Esophagus squamous epithelium (tissue), 5 donors: ENCODE measurements at places on chromosomes 5 and 9.

GRCh38 chr5:1551426-1552301 lies 27.9 kb upstream of the LPCAT1 start:
- no peak for DNase-seq

DNA sequence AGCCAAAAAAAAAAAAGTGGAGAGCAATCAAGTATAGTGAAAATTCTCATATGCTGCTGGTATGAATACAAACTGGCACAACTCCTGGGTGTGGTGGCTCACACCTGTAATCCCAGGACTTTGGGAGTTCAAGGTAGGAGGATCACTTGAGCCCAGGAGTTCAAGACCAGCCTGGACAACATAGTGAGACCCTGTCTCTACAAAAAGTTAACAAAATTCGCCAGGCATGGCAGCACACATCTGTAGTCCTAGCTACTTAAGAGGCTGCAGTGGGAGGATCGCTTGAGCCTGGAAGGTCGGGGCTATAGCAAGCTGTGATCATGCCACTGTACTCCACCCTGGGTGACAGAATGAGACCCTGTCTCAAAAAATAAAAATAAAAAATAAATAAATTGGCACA lies 51.7 kb downstream of the FNIP1 start:
- no peak for DNase-seq

GRCh38 chr5:11719888-11720481 lies 184.3 kb downstream of the CTNND2 start:
- no peak for DNase-seq

DNA sequence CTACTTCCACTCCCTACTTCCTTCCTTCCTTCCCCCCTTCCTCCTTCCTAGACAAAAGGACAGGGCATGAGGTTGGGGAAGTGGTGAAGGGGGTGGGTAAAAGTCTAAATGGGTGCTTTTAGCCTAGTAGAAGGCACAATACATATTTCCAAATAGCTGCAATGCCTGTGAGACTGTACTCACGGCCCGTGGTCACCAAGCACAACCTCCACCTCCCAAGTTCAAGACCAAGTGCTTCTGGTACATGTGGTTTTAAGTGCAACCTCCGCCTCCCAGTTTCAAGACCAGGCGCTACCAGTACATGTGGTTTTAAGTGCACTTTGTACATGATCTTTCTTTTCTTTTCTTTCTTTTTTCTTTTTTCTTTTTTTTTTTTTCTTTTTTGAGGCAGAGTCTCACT lies 14.5 kb upstream of the NTNG2 start:
- DNase-seq, result no peak

DNA sequence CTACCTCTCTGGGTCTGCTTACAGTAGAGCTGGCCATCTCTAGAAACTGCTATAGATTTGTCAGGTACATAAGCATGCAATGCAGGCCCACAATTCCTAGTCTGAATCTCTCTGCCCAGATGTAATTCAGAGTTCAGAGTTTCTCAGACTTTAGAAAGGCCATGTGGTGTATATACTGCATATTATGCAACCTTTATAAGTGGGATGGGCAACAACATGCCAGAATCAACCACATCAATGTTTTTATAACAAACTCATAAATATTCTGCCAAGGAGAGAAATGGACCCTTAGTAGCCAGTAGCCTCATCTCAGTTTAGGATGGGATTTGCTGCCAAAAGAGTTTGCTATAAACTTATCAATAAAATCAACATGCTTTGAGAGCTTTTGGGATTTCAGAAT lies 78.8 kb downstream of the SLC1A1 start:
- no peak for DNase-seq

DNA sequence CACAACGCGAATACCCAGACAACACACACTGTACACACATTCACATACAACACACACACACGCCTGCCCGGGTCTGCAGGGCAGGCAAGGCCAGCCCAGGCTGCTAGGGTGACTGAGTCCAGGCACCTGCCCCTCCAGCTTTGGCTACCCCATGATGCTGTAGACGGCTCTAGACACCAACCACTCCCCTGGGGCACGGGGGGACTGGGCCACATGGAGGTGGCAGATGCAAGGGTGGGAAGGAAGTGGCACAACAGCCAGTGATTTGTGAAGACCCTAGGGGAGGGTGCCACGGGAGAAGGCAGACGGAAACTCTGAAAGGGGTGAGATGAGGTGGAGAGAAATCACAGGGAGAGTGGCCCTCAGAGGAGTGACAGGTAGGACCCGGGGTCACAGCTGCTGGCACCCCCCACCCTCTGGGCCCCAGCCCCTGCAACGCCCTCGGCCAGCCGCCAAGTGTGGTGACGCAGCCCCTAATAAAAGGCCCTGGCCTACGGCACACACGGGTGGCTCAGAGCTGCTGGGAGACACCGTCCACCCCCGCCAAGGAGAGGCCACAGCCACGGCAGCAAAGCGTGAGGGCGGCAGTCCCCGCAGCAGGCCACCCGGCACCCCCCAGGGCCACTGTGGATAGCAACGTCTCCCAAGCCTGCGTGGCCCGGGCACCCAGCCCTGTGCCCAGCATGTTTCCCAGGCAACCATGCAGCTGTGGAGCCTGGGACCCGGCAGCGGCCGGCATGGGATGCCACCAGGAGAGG lies 6.6 kb upstream of the CCDC187 start:
- DNase-seq, result no peak

DNA sequence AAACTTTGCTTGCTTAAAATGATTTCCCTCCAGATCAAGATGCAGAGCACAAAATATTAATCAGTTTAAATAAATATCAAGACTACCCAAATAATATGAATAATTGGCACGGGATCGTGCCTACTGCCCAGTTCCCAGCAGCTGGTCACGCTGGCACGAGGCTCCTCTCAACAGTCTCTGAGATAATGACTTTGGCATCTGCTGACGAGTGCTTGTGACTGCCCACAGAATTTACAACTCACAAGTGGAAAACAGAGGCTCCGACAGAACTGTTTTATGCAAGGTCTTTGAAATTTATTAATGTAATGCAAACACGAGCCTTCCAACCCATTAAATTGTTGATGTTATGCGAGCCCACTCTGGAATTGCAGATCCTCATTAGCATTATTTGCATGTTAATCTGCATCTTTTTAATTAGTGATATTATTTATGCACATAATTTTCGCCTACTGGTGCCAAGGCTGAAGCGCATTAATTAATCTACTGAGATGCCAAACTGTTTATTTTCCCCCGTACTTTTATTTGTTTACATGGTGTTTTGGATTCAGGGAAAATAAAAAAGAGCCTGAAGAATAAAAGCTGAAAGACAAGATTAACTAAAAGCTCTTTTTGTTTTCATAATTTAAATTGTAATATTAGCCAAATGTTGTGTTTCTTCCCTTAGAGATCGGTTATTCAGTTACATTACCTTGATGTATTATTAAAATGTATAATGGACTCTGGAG lies 369.3 kb upstream of the IRX1 start:
- DNase-seq, result no peak

GRCh38 chr9:93037476-93037971 lies 21.0 kb upstream of the SUSD3 start:
- DNase-seq, result no peak

- no peak for DNase-seq
These were observed 111.3 kb downstream of the SSBP2 start for GRCh38 chr5:81639556-81639955.

- no peak for DNase-seq
These were observed 21.7 kb upstream of the NSD1 start for GRCh38 chr5:177111720-177112394.

GRCh38 chr5:4028384-4028783 lies 432.8 kb downstream of the IRX1 start:
- DNase-seq, result no peak

- no peak for DNase-seq
These were observed 504.5 kb downstream of the NR2F1-AS1 start for GRCh38 chr5:93076566-93076965.

- DNase-seq, result no peak
These were observed 110.9 kb upstream of the LPAR1 start for GRCh38 chr9:111149018-111149759.

- DNase-seq, result no peak
These were observed 100.2 kb downstream of the SLC25A46 start for GRCh38 chr5:110838961-110839360.

GRCh38 chr5:78591972-78592700 lies 56.4 kb downstream of the LHFPL2 start:
- no peak for DNase-seq

DNA sequence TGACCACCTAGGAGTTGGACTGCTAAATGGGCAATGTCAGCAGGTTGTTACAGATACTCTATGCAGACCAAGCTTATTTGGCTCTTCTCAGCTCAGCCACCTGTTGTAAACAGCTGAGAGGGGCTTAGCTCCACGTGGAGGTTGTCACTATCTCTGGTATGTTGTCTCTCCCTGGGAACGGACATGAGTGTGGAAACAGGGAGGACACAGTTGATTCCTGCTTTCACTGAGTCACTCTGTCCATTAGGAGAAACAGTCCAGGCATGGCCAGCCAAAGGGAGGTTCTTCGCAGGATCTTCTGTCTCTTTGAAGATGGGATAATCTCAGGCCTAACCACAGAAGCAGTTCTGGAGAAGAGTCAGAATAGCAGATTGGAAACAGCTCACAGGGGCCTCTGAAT lies 121.2 kb downstream of the PALM2AKAP2 start:
- DNase-seq, result no peak

GRCh38 chr5:122427621-122428020 lies 115.6 kb downstream of the SNCAIP start:
- DNase-seq, result no peak

GRCh38 chr5:66602621-66603020 lies 6.4 kb downstream of the MAST4 start:
- DNase-seq, result no peak

- no peak for DNase-seq
These were observed 419.3 kb upstream of the MEF2C start for GRCh38 chr5:89302102-89302891.

- DNase-seq, result no peak
These were observed 189.6 kb downstream of the DOCK8 start for GRCh38 chr9:404234-404633.

- no peak for DNase-seq
These were observed 279.1 kb upstream of the IL12B start for GRCh38 chr5:159609359-159609758.

GRCh38 chr9:78239506-78239905 lies 3.6 kb downstream of the CEP78 start:
- DNase-seq, result no peak

- DNase-seq, result no peak
These were observed 8.9 kb downstream of the CFAP95 start for GRCh38 chr9:69829484-69829883.

GRCh38 chr5:36363101-36363500 lies 61.4 kb upstream of the RANBP3L start:
- no peak for DNase-seq

DNA sequence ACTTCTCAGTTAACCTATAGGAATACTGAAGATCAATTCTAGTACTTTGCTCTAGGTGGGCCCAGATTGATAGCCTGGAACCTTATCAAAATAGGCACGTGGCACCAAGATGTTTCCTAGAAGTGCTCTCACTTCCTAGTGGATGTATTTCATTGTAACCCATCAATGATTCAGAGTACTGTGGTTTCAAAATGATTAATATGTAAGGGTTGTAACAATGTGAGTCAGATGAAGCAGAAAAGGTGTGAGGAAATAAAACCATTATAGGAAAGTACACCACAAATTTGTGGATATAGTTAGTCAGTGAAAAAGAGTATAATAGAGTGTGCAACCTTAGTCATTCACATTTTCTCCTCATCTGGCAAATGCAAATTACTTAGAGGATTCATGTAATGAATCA lies 177.3 kb upstream of the FST start:
- DNase-seq, result no peak

- DNase-seq, result no peak
These were observed 131.4 kb upstream of the FAM120A start for GRCh38 chr9:93319992-93320500.

- no peak for DNase-seq
These were observed 98.6 kb upstream of the ADAMTS19 start for GRCh38 chr5:129361441-129362025.

DNA sequence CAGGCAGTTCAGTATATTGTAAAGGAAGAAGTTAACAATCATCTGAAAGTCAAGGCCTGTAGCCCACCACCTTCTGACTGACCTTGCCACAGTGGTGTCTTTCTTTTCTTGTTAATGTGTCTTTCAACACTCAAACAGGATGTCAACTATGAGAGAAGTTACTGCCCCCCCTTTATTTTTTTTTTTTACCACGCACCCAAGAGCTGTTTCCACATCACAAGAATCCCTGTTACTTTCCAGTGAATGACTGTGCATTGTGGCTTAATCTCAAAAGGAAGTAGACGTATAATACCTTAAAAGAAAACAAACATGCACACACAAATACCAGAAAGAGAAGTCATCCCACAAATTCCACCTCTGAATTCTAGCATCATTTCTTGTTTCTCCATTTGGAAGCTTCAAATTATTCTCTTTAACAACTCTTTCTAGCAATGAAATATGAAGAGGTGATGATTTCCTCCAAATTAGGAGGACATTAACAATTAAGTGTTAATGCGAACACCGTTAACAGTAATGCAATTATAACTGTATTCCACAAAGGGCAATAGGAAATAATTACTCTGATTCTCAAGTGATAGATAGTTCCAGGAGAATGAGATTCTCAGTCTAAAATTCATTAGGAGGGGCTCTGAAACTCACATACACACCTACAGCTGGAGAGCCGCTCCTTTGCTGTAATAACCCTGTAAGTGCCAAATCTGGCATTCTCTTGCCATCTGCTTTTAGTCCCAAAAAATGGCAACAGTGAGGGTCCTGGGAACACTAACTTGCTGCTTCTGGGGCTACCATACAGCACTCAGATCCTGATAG lies 201.0 kb downstream of the EFNA5 start:
- DNase-seq, result no peak

DNA sequence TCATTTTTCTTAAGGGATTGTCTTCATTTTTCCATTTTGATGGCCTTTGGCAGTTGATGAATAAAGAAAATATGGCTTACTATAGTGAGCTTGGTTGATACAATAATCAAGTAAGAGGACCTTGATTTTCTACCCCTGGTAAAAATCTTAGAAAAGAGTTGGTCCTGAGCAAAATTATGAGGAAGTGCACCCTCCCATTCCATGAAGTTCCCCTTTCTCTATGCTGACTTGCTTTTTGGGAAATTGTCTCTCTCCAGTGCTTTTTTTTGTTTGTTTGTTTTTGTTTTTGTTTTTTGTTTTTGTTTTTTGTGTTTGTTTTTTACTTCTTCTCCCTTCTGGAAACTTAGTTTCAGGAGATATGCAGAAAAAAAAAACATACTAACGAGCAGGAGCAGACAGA lies 449.2 kb upstream of the ACTBL2 start:
- no peak for DNase-seq

- no peak for DNase-seq
These were observed 195.8 kb upstream of the FBXL7 start for GRCh38 chr5:15304066-15304731.

GRCh38 chr5:179603308-179603707 lies 20.2 kb downstream of the HNRNPH1 start:
- no peak for DNase-seq

GRCh38 chr5:120479066-120479465 lies 15.0 kb downstream of the PRR16 start:
- no peak for DNase-seq

- no peak for DNase-seq
These were observed 7.9 kb downstream of the QSOX2 start for GRCh38 chr9:136237486-136238341.

GRCh38 chr5:178182158-178182876 lies 4.9 kb downstream of the GMCL2 start:
- no peak for DNase-seq

- DNase-seq, result no peak
These were observed at the start of gene PAX5 for GRCh38 chr9:37033682-37034304. Gene PAX5, minus strand, starts transcription at chr9:37034268. Its CDS starts 237 bp downstream, at chr9:37034031.

GRCh38 chr9:94853887-94854286 lies 127.4 kb downstream of the AOPEP start:
- no peak for DNase-seq
